Large intestine (tissue), 12 donors: ENCODE measurements at places on chromosomes 2 and 18. TPM values are rescaled to one million over a fixed set of nuclear protein-coding genes. Genes with fewer than 3 reads are reported as not detected.

DNA sequence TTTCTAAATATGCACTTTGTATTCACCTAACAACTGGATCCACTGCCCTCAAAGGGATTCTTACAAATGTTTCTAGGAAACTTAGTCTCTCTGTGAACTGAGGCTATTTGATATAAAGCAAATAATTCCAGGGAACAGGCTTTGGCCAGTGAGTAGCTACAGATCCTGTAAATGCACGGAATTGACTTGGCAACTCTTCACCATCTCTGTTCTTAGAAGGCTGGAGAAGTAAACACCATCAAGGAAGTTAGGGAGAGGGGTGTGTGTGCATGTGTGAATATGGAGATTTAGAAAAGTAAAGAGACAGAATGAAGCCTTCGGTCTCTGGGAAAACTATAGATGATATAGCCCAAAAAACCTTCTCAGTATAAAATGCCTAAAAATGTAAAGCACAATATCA, 10.7 kb downstream of the CIDEA start:
- peaks cover 17% of the 10 kb centered on the region for H3K27me3 ChIP-seq
- no peaks in the 10 kb centered on the region for H3K4me1 ChIP-seq
- H3K4me3 ChIP-seq, result no peak overlapping the region
- no peak for DNase-seq
- no peak overlapping the region for H3K27ac ChIP-seq
- no peaks in the 10 kb centered on the region for H3K36me3 ChIP-seq

GRCh38 chr2:21029519-21029918, 14.4 kb downstream of the APOB start:
- H3K36me3 ChIP-seq, result peaks cover 75% of the 10 kb centered on the region
- no peak overlapping the region for H3K27ac ChIP-seq
- no peaks in the 10 kb centered on the region for H3K4me1 ChIP-seq
- no peaks in the 10 kb centered on the region for H3K27me3 ChIP-seq
- H3K4me3 ChIP-seq, result no peak overlapping the region

- H3K27me3 ChIP-seq, result no peaks in the 10 kb centered on the region
- H3K36me3 ChIP-seq, result no peaks in the 10 kb centered on the region
- DNase-seq, result no peak
- H3K4me3 ChIP-seq, result no peak overlapping the region
- no peak overlapping the region for H3K27ac ChIP-seq
- H3K4me1 ChIP-seq, result peaks cover 16% of the 10 kb centered on the region
Observed at GRCh38 chr2:44777537-44777936, 164.0 kb upstream of the SIX3 start.

DNA sequence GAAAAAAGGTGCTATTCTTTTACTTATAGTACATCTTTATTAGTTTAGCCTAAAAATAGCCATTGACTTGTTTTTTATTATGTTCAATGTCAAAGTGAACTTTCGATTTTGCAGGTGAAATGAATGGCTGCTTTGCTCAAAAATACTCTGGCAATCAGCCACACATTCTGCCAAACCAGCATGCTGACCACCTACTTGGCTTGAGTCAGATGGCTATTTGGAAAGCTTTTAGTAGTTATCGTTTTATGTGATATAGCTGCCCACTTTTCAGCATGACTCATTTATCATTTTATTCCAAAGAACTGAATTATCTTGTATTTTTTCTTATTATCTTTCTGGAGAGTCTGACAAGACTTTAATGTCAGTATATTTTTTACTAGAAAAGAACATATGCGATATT, 1615.8 kb upstream of the TMEFF2 start:
- H3K4me3 ChIP-seq, result no peak overlapping the region
- DNase-seq, result no peak

- no peak overlapping the region for H3K27ac ChIP-seq
- H3K4me1 ChIP-seq, result no peaks in the 10 kb centered on the region
- no peak for DNase-seq
- no peaks in the 10 kb centered on the region for H3K27me3 ChIP-seq
- H3K36me3 ChIP-seq, result no peaks in the 10 kb centered on the region
Observed at GRCh38 chr2:15975676-15976075, 35.3 kb downstream of the MYCN start.

Gene FAM124B
- polyA plus RNA-seq, result 1.8 TPM

Gene SERPINB5
- polyA plus RNA-seq, result 0.16 TPM

DNA sequence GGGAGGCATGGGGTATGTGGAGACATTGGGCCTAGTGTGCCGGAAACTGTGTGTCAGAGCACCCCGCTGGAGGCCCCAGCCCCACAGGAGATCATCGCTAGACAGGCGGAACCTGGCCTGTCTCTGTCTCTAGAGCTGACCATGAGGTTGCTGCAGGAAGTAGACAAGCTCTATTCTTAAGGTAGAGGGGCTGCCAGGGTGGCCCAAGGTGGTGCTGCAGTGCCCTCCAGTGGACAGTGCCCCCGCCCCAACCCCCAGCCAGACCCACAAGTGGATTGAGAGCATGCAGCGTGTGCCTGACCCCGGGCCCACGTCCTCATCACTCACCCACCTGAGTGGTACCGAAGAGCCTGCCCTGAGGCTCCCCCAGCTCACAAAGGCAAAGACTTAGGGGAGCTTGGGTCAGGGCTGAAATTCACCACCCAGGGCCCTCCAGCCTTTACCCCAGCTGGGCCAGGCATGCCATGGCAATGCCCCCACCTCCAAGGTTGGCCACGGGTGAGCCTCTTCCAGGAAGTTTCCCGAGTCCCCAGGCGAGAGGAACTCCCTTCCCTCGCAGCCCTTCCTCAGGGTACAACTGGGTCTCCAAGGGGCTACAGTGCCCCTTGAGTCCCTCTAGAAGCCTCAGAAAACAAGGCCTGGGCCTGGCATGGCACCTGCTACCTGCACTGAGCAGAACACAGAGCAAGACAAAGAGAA, 155.0 kb downstream of the TTC32 start:
- H3K27ac ChIP-seq, result no peak overlapping the region
- H3K4me3 ChIP-seq, result no peak overlapping the region
- no peaks in the 10 kb centered on the region for H3K36me3 ChIP-seq
- H3K4me1 ChIP-seq, result no peaks in the 10 kb centered on the region
- H3K27me3 ChIP-seq, result no peaks in the 10 kb centered on the region
- no peak for DNase-seq

DNA sequence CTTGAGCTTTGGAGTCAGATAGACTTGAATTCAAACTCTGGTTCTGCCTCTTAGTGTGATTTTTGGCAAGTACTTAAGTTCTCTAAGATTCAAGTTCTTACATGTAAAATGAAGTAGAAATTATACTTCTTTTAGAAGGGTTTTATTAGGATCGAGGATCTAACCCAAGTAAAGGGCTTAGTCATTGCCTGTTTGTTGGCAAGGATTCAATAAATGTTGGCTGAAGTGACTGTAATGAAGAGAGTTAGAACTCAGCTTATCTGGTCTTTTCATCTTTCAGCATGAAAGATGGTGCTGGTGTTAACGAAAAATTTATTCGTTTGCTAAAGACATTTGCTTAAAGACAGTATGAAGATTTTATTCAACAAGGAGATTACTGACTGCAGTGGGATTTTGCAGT, 315.9 kb upstream of the THUMPD2 start:
- no peak for DNase-seq
- H3K27ac ChIP-seq, result no peak overlapping the region
- H3K4me1 ChIP-seq, result peaks cover 8% of the 10 kb centered on the region
- H3K27me3 ChIP-seq, result no peaks in the 10 kb centered on the region

GRCh38 chr2:33370636-33371265, 105.7 kb upstream of the RASGRP3 start:
- H3K4me1 ChIP-seq, result no peaks in the 10 kb centered on the region
- H3K36me3 ChIP-seq, result no peaks in the 10 kb centered on the region
- H3K4me3 ChIP-seq, result no peak overlapping the region
- no peak overlapping the region for H3K27ac ChIP-seq

- peaks cover 15% of the 10 kb centered on the region for H3K4me1 ChIP-seq
- no peak overlapping the region for H3K27ac ChIP-seq
- H3K4me3 ChIP-seq, result no peak overlapping the region
- no peaks in the 10 kb centered on the region for H3K27me3 ChIP-seq
- no peaks in the 10 kb centered on the region for H3K36me3 ChIP-seq
- DNase-seq, result no peak
Observed at GRCh38 chr2:195594248-195594647, 62.8 kb upstream of the SLC39A10 start.

DNA sequence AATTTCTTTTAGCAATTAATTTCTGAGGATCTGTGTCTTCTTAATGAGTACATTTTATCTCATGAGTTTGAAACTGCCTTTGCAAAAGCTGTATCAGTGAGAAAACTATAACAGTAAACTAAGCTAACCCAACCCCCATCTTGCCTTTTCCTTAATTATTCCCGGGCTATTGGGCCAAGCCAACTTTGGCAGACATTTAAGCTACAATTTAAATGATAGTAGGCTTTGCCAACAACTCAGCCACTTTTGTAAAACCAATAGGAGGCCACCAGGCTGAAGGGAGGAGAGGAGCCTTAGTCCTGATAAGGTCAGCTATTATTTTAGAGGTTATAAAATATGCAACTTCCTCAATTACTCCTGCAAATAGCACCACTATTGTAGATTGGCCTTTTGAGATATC, 218.0 kb upstream of the KCNJ3 start:
- no peak for DNase-seq
- H3K4me3 ChIP-seq, result no peak overlapping the region
- H3K27me3 ChIP-seq, result no peaks in the 10 kb centered on the region
- H3K27ac ChIP-seq, result no peak overlapping the region
- H3K4me1 ChIP-seq, result peaks cover 5% of the 10 kb centered on the region

GRCh38 chr2:127080226-127080937, 26.6 kb downstream of the BIN1 start:
- no peak overlapping the region for H3K4me3 ChIP-seq
- H3K4me1 ChIP-seq, result peaks cover 56% of the 10 kb centered on the region
- DNase-seq, result peak; percentile 93
- H3K36me3 ChIP-seq, result peaks cover 5% of the 10 kb centered on the region

Gene NXPH2
- polyA plus RNA-seq, result 2.5 TPM

DNA sequence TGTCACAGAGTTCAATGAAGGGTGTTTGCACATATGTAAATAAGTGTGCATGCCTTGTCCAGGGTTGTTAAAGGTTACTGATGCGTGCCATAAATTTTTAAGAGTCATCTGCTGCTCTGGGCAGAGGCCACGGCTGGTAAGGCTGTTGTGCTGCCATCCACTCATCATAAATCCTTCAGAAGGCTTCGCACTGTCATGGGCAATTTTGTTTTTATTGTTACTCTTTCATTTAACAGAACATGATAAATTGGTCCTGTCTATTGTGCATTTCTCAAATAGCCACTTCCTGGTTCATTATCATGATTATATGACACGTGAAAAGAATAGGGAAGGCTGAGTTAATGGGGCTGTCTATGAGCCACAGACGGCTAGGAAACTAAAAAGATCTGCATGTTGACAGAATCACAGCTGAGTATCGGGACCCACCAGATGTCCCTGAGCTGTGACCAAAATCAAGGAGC, 634.3 kb upstream of the SOX11 start:
- no peaks in the 10 kb centered on the region for H3K4me1 ChIP-seq
- H3K27ac ChIP-seq, result no peak overlapping the region
- H3K27me3 ChIP-seq, result no peaks in the 10 kb centered on the region
- no peak for DNase-seq

GRCh38 chr2:88930659-88931058, 239.2 kb downstream of the RPIA start:
- no peaks in the 10 kb centered on the region for H3K27me3 ChIP-seq
- no peaks in the 10 kb centered on the region for H3K36me3 ChIP-seq
- H3K27ac ChIP-seq, result no peak overlapping the region
- H3K4me1 ChIP-seq, result no peaks in the 10 kb centered on the region
- DNase-seq, result no peak

DNA sequence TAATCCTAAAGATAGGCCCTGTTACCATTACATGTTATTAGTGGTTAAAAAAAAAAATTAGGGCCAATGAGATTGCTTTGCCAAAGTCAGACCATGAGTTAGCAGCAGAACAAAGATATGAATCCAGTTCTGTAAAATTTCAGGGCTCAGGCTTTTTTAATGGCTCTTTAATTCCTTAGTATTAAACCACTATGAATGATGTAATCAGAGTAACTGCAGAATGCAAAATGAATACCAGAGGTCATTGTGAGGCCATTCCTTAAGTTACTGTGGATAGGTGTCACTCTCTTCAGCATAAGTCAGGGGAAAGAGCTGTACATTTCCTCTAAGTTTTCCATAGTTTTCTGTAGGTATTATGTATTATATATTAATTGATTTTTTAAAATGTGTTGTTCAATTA, 42.2 kb upstream of the TBR1 start:
- no peak overlapping the region for H3K4me3 ChIP-seq
- H3K27ac ChIP-seq, result no peak overlapping the region
- H3K27me3 ChIP-seq, result no peaks in the 10 kb centered on the region

DNA sequence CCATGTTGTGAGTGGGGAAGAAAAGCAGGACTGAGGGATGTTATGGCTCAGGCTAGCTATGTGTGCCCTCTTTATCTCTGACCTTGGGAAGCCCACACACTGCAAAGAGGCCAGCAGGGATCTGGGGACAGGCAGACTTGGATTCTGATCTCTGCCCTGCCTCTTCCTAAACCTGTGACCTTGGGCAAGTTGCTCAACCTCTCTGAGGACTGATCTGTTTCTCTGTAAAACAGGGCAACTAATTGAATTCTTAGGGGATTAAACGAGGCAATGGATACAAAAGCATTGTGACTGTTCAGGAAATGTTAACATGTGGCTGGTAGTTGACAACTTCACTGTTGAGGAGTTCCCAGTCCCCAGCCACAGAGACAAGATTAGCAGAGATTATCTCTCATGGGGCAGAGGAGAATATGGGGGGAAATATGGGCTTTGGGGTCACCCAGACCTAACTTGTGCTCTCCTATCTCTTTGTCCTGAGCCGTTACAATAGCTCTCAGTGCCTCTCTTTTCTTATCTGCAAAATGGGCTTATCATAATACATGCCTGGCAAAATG, 184.7 kb upstream of the GLI2 start:
- no peak overlapping the region for H3K27ac ChIP-seq
- H3K36me3 ChIP-seq, result no peaks in the 10 kb centered on the region
- H3K4me3 ChIP-seq, result no peak overlapping the region
- DNase-seq, result no peak

Gene SAG
- polyA plus RNA-seq, result 0.36 TPM

- no peak overlapping the region for H3K4me3 ChIP-seq
- H3K36me3 ChIP-seq, result peaks cover 15% of the 10 kb centered on the region
- no peaks in the 10 kb centered on the region for H3K27me3 ChIP-seq
- no peak overlapping the region for H3K27ac ChIP-seq
- no peaks in the 10 kb centered on the region for H3K4me1 ChIP-seq
- no peak for DNase-seq
Observed at GRCh38 chr2:118112771-118113334, 24.6 kb downstream of the INSIG2 start.

Gene GYPC
- 26.7 TPM for polyA plus RNA-seq

DNA sequence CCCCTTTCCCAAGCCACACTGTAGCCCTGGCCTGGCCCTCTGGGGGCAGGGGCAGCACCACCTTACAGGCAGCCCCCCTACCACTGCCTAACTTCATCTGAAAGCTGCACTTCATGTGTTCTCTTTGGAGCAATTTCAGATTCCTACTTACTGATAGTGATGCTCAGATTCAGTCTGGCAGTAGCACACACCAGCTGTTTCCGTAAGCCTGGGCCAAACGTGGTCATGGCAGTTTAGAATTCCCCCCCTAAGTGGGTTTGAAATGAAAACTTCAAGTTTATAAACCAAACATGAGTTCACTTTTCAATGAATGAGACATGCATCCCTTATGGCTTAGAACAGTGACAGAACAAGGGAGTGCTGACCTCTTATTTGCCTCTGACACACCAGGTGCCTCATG, 29.4 kb downstream of the GDF7 start:
- H3K27ac ChIP-seq, result no peak overlapping the region
- H3K4me1 ChIP-seq, result no peaks in the 10 kb centered on the region
- no peak overlapping the region for H3K4me3 ChIP-seq
- H3K36me3 ChIP-seq, result peaks cover 23% of the 10 kb centered on the region
- no peaks in the 10 kb centered on the region for H3K27me3 ChIP-seq
- no peak for DNase-seq

GRCh38 chr2:101058386-101058785, 56.3 kb downstream of the RPL31 start:
- no peak overlapping the region for H3K27ac ChIP-seq
- peaks cover 8% of the 10 kb centered on the region for H3K36me3 ChIP-seq
- H3K4me1 ChIP-seq, result no peaks in the 10 kb centered on the region
- no peak overlapping the region for H3K4me3 ChIP-seq
- H3K27me3 ChIP-seq, result no peaks in the 10 kb centered on the region

Gene MRPS9
- polyA plus RNA-seq, result 32.8 TPM

Gene AQP12B
- 10.6 TPM for polyA plus RNA-seq
